ENCODE measurements at places on chromosomes 6 and 20.

DNA sequence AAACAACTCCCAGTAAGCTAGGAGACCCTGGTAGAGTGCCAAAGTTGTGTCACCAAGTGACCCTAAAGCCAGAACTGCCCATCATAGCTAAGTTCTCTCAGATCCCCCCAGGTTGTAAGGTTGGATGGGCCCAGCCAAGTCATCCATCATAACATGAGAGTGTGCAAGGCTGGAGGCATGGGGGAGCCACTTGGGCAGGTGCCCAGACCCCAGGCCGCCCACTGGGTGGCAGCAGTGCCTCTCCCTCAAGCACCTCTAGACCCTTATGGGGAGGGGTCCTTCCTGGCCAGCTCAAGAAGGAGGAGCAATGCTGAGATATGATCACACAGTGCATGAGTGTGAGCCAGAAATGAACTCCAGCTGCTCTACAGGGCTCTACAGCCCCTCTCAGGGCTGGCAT, 154.5 kb downstream of the MYLK4 start:
- no peak for DNase-seq

GRCh38 chr6:16754274-16754673, 7.0 kb downstream of the ATXN1 start:
- no peak for DNase-seq

- no peak for DNase-seq
Observed at GRCh38 chr6:79574630-79575225, 37.5 kb upstream of the LCA5 start.

DNA sequence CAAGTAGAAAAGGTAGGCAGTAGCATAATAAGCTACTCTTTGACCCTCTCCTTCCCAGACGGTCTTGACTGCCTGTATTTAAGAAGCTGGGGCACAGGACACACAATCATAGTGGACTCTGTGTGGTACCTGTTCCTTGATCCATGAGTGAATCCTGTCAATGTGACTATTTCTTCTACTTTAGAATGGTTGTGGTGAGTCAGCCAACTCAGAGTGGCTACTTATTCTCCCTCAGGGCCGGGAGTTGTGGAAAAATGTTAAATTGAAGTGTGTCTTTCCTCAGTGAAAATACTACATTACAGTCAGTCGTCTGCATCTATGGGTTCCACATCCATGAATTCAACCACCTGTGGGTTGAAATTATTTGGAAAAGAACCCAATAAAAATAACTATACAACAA, 30.8 kb upstream of the PREP start:
- no peak for DNase-seq

DNA sequence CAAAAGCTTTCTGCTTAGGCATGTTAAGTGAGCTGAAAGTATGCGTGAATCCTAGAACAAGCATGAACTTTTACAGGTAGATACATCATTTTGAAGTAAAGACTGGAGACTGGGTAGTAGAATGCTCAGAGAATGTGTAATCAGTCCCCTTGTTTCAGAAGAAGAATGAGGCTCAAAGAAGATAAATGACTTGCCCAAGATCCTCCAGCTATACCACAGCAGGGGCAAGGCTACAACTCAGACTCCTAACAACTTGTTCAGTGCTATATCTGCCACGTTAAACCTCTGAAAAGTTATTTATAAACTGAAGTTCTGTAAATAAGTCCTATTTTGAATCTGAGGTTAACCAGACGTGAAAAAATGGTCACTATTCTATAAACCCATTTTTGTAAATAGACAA, 2.9 kb downstream of the RIPOR2 start:
- DNase-seq, result no peak

- DNase-seq, result no peak
Observed at GRCh38 chr20:40244286-40244685, 444.8 kb downstream of the MAFB start.

GRCh38 chr6:157487110-157487773, 106.3 kb downstream of the ZDHHC14 start:
- DNase-seq, result no peak

DNA sequence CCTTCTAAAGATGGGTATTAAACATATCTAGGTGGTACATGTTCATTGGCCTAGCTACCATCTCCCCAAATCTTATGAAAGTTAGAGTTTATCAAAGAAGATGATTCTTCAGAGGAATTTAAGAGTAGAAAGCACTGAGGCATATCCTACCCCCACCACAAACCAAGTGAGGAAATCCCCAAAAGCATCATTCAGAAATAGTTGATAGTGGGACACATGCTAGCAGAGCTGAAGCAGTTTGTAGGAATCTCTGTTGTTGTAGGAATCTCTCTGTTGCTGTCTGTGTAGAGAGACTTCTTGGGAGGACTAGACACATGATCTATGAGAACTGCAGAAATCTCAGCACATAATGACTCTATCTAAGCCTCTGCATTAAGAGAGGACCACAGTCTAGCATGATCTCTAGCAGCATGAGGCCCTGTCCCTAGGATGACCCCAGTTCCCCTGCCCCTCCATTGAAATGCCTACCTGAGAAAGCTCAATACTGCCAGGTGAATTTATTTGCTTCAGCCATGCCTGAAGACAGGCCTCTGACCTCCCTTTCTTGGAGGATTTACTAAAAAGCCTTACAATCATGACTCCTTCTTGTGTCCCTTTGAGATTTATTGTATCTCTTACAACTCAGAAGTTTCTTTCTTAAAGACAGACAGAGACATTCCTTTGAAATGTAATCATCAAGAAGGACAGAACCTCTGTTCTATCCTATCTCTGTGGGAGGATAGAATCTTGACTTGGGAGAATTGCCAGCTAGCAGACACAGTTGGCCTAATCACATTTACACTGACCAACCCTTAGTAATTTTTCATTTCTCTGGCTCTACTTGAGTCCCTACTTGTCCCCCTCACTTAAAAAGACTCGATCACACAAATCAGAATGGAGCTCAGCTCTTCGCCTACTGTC, 582.4 kb downstream of the PHF3 start:
- no peak for DNase-seq

GRCh38 chr20:15814911-15815310, 758.3 kb downstream of the KIF16B start:
- no peak for DNase-seq

- no peak for DNase-seq
Observed at GRCh38 chr6:11473008-11473740, 64.4 kb upstream of the TMEM170B start.

DNA sequence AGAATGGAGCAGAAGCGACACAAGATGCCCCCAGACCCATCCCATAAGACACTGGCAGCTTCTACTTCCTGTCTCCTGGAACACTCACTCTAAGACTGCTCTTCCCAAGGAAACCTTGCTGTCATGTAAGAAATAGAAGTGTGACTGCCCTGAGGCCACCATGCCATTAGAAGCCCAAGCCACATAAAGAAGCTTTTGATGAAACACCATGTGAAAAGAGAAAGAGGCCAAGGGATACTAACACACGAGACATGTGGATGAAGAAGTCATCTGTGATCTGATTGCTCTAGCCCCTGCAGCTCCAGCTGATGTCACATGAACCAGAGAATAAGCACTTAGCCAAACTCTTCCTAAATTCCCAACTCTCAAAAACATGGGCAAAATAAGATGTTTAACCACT, 117.9 kb upstream of the PCSK2 start:
- no peak for DNase-seq

DNA sequence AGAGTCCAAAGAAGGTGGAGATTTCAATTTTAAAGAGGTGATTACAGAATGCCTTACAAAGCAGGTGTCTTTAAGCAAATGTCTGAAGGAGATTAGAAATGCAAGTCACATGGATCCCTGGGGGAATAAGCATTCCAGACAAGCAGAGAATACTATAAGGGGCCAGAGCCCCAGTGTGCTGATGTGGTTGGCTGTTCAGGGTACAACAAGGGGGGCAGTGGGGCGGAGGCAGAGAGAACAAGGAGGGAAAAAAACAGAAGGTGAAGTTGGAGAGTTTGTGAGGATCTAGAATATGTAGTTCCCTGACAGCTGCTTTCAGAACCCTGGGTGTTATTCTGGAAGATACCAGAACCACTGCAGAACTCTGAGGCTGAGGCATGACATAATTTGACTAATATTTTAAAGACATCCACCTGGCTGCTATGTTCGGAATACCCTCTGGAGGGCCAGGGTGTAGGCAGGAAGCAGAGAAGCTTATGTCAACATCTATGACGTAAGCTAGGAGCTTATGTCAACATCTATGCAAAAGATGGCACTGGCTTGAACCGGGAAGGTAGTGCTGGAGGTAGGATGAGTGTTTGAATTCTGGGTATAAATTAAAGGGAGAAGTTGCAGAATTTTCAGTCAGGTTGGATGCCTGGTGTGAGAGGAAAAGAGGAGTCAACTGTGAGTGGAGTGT, 276.3 kb upstream of the AGPAT4 start:
- no peak for DNase-seq

DNA sequence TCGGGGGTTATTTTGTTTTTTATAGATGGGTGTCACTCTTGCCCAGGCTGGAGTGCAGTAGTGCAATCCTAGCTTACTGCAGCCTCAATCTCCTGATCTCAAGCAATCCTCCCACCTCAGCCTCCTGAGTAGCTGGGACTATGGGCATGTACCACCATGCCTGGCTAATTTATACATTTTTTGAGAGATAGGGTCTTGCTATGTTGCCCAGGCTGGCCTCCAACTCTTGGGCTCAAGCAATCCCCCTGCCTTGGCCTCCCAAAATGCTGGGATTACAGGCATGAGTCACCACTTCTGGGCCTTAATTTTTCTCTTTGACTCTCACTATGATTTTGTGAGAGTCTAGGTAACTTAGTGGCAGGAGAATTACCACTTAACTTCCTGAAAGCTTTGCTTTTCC, 23.3 kb downstream of the AKAP12 start:
- DNase-seq, result no peak

GRCh38 chr20:10509376-10509775, 74.3 kb downstream of the SLX4IP start:
- DNase-seq, result no peak

DNA sequence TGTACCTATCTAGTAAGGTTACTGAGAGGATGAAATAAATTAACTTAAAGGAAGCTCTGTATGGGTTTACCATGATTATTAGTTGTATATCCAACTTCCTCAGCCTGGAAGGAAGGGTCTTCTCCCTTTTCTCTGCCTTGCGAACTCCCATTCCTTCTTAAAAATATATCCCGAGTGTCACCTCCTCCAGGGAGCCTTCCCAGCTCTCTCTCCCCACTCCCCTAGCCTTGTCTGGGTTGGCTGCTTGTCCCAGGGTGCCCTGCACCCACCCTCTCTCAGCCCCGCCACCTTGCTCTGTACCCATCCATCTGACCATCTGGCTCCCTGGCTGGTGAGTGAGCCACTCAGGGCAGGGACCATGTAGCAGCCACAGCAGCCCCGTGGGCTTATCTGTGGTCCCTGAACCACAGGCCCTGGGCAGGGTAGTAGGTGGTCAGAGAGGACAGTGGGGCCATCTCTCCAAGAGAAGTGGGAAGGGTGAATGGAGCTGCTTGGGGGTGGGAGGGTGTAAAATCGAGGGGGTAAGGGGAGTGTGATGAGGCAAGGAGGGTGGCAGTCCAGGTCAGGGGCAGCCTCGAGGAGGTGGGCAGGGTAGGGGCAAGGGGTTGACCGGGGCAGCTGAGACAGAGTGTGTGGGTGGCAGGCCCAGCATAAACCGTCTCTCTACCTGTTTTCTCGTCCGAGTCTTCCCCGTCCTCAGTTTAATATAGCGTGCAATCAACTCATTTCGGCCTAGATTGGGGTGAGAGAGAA, 12.8 kb downstream of the TEAD3 start:
- DNase-seq, result no peak

DNA sequence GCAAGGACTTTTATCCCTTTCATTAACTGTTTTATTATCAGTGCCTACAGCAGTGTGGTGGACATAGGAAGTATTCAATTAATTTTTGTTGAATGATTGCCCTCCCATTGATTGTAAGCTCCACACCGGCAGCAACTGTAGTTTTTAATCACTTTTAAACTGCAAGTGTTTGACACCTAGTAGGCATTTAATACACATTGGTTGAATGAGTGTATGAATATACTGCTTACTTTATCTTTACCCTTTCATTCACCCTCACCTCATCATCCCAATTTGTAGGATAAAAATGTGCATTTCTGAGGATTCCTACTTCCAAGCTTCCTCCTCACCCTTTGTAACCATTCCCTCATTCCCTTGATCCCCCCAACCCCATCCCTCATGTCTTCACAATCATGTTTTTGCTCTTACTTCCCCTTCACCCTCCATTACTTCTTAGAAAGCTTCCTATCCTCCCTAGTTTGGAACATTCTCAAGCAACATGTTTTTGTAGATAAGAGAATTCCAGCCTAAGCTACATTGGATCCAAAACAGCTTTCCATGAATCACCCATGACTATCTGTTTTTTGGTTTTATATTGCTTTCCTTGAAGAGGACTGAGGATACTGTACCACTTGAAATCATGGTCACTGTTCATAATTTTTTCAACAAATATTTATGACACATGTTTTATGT, 955 bp upstream of the SLC26A8 start:
- DNase-seq, result no peak

- DNase-seq, result no peak
Observed at GRCh38 chr6:7974938-7975763, 64.6 kb upstream of the TXNDC5 start.

- DNase-seq, result no peak
Observed at GRCh38 chr20:10312111-10312510, 93.5 kb downstream of the SNAP25 start.

DNA sequence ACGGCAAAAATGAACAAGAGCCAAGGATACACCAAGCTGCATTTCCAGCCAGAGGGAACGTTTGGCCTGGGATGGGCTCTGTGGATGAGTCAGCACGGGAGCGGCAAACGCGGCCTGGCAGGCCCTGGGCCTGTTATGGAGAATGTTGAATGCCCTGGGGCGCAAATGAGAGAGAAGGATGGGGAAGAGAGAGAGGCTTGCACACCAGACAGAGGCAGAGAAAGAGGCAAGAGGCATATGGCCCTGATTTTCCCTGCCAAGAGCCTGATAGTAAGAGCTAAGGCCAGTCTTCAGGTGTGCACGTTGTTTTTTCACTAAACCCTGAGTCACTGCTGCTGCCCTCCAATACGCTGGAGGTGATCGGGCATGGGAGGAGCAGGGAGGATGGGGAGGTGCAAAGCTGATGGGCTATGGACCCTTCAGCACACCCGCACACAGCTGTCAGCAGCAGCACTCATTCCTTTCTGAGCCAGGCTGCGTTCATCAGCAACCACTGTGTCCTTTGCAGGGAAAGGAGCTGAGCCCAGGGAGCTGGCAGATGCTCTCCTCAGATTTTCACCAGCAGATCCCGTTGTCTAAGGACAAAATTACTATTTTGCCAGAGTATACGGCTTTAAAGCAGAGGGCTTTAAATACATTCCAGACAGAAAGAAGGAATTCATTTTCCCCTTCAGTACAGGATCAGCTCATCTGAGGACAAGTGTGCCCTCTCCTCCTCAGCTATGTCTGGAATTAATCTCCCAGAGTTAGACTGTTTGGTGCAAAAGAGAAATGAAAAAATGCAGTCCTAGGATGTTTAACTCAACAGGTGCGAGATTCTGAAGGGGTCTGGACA, 61.7 kb upstream of the SLC22A23 start:
- no peak for DNase-seq

GRCh38 chr20:19784511-19785172, 26.6 kb downstream of the RIN2 start:
- no peak for DNase-seq
